GM23248 (cell line): ENCODE measurements at places on chromosomes 4 and X. TPM values are rescaled to one million over a fixed set of nuclear protein-coding genes. Genes with fewer than 3 reads are reported as not detected.

GRCh38 chr4:48943387-48943786 is 36.8 kb upstream of the OCIAD2 start:
- DNase-seq, result no peak

DNA sequence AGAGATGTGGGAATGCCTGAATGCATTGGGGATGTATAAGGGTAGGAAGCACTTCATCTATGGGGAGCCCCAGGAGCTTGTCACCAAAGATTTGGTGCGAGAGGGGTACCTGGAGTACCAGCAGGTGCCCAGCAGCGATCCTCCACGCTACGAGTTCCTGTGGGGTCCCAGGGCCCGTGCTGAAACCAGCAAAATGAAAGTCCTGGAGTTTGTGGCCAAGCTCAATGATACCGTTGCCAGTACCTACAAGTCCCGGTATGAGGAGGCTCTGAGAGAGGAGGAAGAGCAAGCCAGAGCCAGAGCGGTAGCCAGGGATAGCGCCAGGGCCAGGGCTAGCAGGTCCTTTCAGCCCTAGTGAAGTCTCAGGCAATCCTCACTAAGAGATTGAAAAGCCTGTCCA is 3.8 kb downstream of the MAGEB17 start:
- no peak for DNase-seq

DNA sequence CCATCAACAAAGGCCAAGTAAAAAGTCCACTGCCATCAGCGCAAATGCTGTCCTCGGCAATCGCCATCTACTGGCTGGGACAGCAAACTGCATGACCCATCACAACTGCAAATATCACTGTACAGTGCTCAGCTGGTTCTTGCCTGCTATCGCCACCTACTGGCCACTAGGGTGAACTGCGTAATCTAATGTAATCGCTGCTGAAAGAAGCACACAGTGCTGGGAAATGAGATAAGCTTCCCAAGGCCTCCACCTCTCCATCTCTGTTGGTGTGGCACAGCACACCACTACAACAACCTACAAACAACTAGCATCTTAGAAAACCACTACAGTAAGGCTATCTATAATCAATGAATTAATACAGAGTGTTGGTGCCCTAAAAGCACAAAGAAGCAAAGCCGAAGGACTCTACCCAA is 298.3 kb downstream of the TEX13A start:
- peak; percentile 66 for DNase-seq

Gene LAGE3
- 42.9 and 44.0 TPM in 2 replicates for total RNA-seq

Gene CT45A5
- total RNA-seq, result not detected in 2 replicates

Gene CT45A10
- not detected in 2 replicates for total RNA-seq
